ENCODE measurements at places on chromosomes 13 and 19.

DNA sequence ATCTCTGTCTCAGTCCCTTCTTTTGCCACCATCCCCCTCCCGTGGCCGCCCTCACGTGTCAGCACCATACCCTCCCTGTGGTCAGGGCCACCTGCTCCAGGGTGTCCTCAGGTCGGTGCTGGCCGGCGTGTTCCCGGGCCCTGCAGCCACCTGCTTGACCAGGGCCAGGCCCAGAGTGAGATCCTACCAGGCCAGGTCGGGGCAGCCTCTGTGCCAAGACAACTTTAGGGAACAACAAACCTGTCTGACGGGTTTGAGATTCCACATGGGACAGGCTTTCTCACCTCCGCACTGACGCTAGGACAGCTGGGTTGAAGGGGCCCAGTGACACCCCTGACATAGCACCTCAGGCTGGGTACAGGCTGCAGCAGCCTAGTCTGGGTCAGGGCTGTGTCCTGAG, 7.5 kb upstream of the SBNO2 start:
- no peak for DNase-seq

DNA sequence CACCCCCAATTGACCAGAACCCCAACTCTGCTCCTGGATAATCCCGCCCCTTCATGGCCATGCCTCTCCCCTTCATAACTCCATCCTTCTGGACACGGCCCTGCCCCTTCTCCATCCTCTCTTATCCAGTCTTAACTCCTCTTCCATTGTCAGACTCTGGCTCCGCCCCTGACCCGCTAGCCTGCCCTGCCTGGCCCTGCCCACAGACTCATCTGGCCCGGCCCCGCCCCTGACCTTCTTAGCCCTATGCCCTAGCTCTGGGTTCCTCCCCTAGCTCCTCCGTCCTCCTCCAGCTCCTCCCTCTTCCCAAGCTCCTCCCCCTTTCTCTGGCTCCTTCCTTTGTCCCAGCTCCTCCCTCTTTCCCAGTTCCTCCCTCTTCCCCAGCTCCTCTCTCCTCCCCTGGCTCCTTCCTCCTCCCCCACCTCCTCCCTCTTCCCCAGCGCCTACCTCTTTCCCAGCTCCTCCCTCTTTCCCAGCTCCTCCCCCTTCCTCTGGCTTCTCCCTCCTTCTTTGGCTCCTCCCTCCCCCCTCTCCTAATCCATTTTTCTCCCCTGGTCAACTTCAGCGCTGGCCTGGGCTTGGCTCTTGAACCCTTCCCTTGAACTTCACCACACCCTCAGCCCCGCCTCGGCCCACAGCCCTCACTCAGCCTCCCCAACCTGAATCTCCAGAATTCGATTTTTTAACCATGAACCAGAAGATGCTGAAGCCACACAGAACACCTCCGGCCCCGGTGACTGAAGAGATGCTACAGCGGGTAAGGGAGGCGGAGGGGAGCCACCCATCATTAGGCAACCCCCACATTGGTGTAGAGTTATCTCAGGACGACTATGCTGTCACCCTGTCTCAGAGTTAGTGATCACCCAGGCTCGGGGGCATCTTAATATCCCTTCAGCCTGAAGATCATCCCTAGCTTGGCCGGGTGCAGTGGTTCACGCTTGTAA, 9.2 kb upstream of the ZNF358 start:
- peak; percentile 95 for DNase-seq

- peak; percentile 57 for DNase-seq
Observed at GRCh38 chr19:1104311-1105007, 665 bp downstream of the GPX4 start.

DNA sequence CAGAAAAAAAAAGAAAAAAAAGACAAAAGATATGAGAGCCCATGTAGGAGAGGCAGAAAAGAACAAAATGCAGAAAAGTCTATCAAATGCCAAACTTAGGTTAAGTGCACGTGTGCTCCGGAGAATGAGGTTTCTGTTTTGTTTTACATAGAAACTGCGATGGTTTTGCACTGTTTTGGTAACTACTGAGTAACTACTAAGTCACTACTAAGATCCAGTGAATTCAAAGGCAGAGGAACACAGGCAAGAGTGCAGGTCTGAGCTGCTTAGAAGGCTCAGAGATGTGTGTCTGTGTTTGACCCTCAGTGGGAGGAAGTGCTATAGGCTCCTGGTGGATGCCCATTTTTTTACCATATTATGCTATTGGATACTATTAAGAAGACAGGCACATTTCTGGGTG, 299.3 kb downstream of the NDFIP2 start:
- DNase-seq = peak; percentile 32

DNA sequence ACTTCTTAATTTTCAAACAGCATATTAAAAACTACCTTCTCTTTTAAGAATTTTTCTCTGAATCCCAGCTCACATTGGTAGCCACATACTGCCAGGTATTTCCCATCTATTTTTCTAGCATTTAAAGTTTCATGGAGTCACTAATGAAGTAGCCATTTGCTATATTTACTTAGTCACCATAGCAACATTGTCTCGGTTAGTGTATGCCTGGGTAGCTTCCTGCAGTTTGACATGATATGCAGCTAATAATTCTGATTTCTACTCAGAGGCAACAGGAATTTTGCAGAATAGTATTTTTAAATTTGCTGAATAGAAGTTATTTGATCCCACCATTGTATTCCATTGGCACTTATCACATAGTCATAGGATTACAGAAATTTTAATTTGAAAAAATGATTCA, 30.9 kb upstream of the KCTD4 start:
- peak; percentile 64 for DNase-seq

DNA sequence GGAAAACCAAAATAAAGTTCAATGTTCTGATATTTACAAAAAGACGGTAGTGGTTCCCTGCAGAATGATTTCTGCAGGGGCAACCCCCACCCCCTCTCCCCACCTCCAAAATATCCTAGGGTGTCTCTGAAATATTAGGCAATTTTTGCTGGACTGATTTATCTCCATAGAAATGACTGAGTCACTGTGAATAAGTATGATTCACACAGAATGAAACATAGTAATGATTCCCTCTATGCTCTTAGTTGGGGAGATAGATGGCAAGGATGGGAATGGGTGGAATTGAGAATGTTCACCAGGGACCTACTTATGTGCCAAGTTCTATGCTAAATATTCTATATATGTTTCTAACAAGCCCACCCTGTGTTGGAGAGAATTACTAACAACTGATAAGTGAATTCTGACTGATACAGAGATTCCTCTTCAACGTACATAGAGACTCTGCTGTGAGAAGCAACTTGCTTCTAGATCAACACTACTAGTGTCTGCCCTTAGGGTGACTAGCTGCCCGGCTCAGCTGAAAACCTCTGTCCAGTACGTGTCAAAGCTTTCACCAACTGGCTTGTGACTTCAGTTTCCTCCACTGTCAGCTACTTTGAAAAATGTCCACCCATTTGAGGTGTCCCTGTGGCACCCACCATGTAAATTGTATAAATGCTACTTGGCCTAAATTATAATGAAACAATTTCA, 38.4 kb upstream of the RAP2A start:
- peak; percentile 67 for DNase-seq

DNA sequence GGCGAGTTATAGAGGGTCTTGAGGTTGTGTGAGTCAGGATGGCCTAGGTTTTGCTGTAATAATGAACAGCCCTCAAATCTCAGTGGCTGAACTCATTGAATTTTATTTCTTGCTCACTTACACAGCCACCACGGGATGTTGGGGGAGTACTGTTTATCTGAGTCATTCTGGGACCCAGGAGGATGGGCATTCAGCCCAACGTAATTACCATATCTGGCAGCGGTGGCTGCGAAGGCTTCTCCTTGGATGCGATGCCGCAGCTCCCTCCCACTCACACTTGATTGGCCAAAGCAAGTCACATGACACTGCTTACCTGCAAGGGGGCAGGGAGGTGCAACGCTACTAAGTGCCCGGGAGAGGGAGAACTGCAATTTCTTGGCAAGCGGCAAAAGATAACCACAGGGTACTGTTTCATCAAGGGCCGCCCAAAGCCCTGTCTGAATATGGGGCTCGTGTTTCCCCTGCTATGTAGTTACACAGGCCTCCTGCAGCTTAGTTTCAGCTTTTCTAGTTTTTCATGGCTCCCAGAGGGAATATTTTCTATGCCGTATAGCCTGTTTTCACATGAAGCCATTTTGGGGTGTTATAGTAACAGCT, 19.9 kb downstream of the ZSWIM9 start:
- peak; percentile 39 for DNase-seq

GRCh38 chr13:25286308-25286968, 850 bp downstream of the MTMR6 start:
- peak; percentile 63 for DNase-seq

DNA sequence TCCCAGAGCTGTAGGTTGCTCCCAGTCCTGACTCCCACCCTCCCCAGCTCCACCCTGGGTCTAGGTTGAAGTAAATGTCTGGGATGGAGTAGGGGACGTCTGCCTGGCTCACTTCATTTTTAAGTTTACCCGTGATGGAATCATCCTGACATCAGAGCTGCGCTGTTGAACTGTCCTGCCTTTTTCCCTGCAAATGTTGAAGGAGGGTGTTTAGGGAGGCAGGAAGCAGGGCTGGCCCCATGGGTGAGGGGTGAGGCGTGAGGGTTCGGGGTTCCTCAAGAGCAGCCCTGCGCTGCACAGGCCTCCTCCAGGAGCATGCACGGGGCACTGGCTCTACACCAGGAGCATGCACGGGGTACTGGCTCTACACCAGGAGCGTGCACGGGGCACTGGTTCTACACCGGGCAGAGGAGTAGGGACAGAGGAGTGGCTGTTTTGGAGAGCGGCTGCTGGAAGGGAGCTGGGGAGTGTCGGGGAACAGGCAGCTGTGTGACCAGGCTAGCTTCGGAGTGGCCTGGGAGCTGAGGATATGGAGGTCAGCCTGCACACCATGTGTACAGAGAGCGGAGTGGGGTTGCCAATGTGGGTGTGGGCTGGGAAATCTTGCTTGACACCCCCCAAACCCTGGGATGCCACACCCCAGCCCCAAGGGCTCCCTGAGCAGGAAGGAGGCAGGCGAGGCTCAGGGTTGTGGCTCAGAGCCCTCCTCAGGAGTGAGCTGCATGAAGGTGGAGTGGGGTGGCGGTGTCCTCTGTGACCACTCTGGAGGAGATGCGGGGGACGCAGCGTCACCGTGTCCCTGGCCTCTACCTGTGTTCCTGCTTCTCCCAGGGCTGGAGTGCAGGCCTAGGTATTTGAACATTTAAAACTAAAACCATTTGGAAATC, 63.3 kb downstream of the GPR12 start:
- no peak for DNase-seq

DNA sequence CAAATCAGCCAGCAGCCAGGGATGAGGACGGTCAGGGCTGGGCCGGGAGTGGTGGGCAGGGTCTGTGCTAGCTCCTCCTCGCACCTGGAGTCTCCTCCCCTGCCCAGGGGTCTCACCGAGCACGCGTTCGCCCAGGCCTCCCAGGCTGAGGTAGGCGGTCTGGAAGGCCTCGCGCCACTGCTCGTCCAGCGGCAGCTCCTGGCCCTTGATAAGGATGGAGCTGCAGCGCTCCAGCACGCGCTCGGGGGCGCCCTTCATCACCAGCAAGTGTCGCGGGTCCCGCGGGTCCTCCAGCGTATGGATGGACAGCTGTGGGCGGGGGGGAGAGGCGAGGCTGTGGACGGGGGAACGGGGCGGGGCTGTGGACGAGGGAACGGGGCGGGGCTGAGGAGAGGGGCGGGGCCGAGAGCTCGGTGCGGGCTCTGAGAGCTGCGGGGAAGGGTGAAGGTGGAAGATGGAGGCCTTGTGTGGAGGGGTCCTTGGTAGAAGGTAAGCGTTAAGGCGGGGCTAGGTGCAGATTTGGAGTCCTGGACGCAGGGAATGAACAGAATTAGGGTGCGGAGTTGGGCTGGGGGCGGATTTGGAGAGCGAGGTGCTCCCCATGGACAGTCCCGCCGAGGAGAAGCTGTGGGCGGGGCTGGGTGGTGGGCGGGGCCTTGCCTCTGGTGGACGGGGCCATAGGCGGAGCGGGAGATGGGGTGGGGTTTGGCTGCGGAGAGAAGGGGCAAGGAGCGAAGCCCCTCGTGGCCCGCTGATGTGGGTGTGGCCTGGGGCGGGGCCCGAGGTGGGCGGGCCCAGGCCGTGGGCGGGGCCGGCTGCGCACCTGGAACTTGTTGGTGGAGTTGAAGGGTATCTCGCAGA, 5.7 kb downstream of the ATP4A start:
- peak; percentile 63 for DNase-seq

DNA sequence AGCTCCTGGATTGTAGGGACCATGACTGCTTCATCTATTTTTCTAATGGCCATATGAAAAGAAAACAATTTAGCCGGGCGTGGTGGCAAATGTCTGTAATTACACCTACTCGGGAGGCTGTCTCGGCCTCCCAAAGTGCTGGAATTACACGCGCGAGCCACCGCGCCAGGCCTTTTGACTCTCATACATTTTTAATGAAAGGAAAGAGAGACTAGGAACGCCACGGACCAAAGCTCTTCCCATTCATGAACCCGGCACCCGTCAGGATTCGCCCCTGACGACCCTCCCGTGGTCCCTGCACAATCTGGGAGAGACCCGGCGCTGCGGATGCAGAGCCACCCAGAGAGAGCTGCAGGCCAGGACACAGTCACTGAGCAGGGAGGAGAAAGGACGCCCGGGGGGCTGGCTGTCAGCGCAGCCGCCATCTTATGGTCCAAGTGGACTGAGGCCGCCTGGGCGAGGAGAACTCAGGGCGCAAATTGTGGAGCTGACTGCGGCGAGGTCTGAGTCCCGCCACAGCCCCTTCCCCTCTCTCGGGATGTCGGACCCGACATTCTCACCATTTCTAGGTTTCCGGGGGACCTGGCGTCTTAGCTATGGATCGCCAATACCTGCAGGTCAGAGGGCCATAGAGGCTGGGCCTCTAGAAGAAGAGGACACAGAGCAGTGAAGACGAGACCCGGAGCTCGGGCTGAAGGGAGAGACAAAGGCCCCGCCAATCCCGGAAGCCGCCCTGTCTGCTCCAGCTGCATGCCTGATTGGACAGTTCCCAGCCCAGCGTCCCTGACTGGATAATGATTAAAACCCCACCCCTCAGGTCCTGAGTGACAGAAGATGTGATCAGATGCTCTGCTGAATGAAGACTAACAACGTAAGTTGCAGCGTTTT, at the start of gene ZNF681:
ZNF681 (minus strand) TSS at position 705 of the 888 bp plus-strand sequence; CDS start at position 563, 142 bp downstream.
- DNase-seq = peak; percentile 93

Measured in cardiac fibroblast (primary cell).